Activated CD4-positive, CD25-positive, alpha-beta regulatory T cell treated with anti-CD3 and anti-CD28 coated beads, Interleukin-2, amount 50 U/mL, for 16 hours (primary cell): ENCODE measurements at places on chromosomes 3 and 15.

GRCh38 chr3:115194476-115194875, 47.4 kb upstream of the ZBTB20 start:
- DNase-seq: no peak

DNA sequence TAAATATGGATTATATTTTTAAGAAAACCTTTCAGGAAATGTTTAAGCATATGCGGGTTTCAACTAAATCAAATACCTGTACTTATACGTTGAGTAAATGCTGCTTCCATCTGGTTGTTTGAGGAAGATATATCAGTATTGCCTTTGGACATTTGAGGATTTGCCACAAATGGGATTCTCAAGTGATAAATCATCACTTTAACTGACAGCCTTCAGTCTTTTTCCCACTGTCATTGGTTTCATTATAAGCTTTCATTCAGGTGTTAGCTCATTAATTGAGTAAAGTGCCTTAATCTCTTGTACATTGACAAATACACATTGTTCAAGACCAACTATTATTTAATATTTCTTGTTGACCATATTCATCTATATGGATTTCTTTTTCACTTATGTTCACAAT, 217.2 kb downstream of the EDEM1 start:
- DNase-seq: no peak

- no peak for DNase-seq
Measured at GRCh38 chr3:38617137-38617536, 32.4 kb downstream of the SCN5A start.

- no peak for DNase-seq
Measured at GRCh38 chr3:52243791-52244628, 1.5 kb upstream of the PPM1M start.

DNA sequence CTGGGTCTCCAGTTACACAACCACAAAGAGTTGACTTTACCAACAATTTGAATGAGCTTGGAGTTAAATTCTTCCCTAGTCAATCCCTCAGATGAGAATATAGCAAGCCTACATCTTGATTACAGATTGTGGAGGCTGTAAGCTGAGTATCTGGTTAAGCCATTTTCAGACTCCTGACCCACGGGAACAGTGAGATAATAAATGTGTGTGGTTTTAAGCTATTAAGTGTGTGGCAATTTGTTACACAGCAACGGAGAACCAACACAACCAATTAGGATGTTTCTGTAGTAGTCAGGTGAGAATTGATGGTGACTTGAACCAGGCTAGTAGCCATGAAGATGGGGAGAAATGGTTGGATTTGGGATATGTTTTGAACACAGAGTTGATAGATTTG, 37.7 kb upstream of the SLC4A7 start:
- no peak for DNase-seq

- no peak for DNase-seq
Measured at GRCh38 chr3:57069503-57069902, 9.0 kb downstream of the SPATA12 start.

DNA sequence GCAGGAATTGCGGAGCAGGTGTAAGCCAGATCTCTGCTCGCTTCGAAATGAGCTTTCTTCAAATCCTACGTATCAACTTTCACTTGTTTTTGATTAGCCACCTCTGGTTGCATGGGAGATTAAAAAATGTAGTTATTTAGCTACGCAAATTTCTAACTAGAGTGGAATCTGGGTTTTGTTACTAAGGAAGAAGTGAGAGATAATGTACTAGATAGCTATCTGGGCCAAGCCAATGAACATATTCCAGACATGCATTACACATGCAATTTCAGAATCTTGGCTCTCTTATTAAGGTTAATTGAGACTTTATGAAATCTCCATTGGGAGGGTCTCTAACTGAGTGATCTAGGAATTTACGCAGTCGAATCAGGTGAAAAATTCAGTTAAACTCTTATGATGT, 765.7 kb downstream of the DIPK2A start:
- no peak for DNase-seq

GRCh38 chr3:11924518-11924917, 77.8 kb upstream of the TAMM41 start:
- no peak for DNase-seq

DNA sequence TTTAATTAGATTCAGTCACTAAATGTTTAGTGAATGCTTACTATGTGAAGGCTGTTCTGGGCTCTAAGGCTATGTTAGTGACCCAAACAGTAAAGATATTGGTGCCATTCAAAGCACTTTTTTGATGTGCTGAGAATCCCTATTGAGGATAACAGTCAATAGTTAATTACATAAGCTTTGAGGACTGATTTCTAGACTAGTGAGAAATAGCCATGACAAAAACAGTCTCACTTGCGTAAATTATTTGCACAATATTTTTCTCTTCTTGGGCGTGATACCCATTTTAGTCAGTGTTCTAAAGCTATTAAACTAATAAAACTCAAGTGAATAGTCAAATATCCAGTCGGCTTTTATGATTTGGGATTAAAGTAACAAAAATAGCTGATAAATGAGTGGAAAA, 74.6 kb downstream of the UBE2E2 start:
- no peak for DNase-seq

- no peak for DNase-seq
Measured at GRCh38 chr15:50163719-50164410, 18.1 kb upstream of the SLC27A2 start.

DNA sequence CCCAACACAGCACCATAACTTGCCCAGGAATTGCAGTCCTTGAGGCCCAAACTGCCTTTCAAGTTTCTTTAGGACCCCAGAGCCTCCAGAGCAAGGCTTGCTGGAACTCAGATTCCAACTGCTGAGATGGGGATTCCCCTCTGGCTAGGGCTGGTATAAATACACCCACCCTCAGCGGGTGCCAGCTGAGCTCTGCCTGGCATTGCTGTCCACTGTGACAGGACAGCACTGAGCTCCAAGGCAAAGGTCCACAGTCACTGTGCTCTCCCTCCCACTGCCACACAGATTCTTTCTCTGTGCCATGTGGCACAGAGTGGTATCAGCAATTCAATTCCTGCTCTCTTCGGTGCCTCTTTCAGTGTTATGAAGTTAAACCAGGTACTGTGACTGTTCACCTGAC, 304.2 kb upstream of the LMCD1 start:
- DNase-seq: no peak

GRCh38 chr15:71290881-71291635, 175.8 kb downstream of the THSD4 start:
- no peak for DNase-seq

DNA sequence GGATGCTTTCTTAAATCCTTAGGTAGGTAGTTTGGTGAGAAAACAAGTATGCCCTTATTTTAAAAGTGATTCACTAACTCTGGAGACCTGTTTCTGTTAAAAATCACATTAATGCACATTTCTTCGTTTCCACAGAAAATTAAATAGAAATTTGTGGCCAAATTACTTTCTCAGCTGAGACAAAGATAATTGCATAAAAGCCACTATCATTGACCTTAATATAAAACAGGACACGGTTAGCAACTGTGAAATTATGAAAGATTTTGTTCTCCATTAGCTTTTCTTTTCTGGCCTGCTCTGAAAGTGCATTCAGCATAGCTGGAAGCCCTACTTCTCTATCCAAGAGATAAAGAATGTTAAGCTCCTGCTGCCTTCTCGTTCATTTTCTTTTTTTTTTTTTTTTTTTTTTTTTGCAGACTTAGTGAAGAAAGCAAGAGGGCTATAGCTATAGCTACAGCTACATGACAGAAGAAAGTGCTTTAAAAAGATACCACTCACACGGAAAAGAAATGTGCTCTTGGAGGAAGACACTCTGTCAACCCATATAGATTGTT, 576.9 kb downstream of the OTOL1 start:
- DNase-seq: no peak

DNA sequence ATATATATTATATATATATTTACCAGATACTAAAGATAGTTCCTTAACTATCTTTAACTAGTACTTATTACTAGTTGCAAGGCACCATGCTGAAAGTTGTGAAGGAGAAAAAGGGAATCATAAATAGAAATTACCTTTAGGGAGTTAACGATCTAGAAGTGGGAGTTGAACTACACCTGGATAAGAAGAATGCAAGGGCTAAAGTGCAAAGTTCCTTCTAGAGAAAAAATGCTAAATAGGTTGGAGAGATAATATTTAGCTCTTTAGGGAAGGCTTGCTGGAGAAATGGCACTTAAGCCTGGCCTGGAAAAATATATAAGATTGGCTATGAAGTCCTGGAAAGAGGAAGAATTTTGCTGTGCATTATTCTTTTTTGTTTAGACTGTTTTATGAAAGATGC, 130.6 kb upstream of the IGSF10 start:
- no peak for DNase-seq

DNA sequence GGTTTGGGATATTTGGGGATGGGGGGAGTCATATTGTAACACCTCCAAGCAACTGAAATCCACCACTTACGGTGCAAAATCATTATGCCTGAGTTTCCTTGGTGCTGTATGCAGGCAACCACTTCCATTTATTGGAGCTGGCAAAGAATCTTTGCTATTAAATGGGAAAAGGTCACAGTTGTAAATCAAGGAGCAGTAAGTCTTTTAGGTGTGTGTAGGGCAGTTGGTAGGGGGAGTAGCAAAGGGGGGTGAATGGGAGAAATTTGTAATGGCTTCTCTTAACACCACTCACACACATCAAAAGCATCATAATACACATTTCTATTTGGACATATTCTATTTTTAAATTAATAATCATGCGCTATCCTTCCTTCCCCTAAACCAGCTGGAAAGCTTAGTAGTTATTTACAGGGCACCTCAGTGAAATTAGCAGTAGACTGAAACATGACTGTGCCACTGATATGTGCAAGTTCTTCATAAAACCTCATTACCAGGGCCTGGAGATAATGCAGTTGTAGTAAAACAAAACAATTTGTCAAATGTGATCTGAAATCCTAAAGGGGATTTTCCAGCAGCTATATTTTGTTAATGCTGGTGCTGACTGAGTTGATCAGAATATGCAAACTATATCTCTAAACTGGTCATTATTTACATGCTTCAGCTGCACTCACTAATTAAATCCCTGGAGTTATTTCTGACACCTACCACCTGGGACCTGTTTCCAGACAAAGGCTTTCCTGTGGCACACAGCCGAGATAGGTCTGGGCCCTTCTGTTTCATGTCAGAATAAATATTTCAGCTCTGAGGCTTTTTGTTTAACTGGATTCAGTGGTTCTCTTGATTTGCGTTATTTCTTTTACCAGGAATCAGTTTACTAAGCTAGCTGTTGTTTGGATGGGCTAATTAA, 90.1 kb downstream of the B3GALNT1 start:
- DNase-seq: no peak

- no peak for DNase-seq
Measured at GRCh38 chr3:180340395-180340794, 261.6 kb upstream of the TTC14 start.

DNA sequence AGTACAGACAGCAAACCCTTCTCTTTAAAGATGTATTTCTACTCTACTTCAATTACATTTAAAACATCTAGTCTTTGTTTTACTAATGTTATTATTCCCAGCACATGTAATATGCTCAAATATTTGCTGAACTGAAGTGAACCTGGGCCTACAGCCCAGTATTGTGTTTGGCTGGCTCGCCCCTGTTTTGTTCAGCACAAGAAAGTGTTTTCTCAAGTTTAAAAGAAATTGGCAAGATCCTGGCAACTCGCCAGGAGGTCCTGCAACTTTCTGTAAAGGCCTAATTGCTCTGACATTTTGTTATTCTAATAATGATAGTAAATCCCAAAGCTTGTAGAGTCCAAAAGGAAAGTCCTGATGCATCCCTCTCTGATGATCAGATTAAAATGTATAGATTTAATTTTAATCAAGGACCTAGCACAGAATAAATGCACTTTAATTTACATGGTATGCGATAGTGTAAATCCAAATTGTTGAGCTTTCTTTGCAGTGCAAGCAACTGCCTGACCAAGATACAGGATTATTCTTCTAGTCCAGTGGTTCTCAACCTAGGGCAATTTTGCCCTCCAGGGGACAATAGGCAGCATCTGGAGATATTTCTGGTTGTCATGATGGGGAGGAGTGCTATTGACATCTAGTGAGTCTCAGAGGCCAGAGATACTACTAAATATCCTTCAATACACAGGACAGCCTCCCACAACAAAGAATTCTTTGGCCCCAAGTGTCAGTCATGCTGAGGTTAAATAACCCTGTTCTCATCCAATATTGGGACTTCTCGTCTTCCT, 35.7 kb upstream of the TMOD3 start:
- DNase-seq: no peak

- no peak for DNase-seq
Measured at GRCh38 chr3:115498421-115498820, 124.9 kb upstream of the GAP43 start.

GRCh38 chr3:106829206-106829605, 548.0 kb upstream of the CCDC54 start:
- DNase-seq: no peak

- no peak for DNase-seq
Measured at GRCh38 chr3:173755161-173755560, 357.6 kb downstream of the NLGN1 start.

DNA sequence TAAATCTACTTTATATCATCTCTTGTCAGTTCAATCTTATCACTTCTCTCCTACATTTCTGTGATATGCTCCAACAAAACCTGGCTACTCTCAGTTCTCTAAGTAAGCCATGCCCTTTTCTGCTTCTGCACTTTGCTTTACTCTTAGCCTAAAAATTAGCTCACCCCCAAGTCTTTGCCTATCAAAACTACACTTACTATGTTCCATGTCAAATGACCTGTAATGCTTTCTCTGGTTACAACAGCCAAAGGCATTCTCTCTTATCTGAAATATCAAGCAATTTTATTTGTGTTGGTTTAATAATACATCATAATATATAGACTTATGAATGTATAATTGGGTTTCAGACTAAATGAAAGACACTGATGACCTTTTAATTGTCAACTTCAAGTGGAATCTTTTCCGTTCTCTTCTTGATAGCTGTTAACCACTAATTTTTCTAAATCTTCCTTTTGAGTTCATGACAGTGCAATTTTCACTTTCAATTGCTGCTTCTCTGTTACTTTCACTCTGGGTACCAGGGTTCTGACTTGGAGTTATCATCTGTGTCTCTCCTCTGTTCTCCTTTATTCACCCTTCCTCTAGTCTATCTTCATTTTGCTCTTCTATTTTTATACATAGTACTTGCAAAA, 619.0 kb upstream of the GOLIM4 start:
- DNase-seq: no peak

DNA sequence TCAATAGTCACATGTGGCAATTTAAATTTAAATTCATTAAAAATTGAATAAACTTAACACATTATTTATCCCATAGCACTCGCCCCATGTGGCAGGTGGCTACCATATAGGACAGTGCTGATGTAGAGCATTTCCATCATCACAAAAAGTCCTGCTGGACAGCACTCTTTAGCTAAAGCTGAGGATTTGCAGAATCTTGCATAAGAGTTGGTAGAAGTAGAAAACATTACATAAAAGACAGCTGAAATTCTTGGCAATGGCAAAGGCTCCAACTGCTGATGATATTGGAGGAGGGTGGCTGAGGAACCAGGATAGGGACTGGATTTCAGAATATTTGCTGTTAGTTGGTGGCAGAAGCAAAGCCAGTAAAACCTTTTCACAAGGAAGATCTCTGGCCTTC, 230.7 kb upstream of the SATB1 start:
- DNase-seq: no peak

- no peak for DNase-seq
Measured at GRCh38 chr3:190017521-190018288, 103.0 kb downstream of the P3H2 start.
